Left cardiac atrium (tissue), 4 donors: ENCODE measurements at places on chromosomes 5 and 9.

- no peak for DNase-seq
Measured at GRCh38 chr5:170560938-170561337, 57.1 kb downstream of the KCNIP1 start.

DNA sequence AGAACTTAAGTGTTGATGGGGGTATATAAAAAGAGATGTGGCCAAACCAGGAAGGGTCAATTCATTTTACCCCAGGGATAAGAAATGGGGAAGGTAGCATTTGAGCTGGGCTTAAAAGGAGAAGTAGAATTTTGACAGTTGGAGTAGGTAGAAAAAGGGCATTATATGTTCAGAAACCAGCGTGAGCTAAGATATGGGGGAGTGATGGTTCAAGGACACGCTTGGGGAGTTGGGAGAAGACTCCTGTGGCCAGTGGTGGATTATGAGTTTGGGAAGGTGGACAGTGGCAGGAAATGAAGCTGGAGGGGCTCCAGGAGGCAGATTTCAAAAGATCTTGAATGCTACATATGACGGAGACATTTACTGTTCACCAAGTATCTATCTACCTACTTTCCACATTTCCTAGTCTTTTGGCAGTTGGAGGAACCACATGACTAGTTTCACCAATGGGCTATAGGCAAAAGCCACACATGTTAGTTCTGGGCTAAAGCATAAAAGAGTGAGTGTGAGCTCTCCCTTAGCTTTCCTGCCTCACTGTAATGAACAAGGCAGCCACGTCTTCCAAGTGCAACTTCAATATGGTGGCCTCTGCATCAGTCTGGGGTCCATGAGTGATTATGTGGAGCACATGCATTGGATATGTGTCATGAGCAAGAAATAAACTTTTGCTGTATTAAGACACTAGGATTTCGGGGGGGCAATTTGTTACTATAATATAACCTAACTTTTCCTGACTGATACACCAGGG, 15.7 kb upstream of the GSN start:
- DNase-seq: no peak

DNA sequence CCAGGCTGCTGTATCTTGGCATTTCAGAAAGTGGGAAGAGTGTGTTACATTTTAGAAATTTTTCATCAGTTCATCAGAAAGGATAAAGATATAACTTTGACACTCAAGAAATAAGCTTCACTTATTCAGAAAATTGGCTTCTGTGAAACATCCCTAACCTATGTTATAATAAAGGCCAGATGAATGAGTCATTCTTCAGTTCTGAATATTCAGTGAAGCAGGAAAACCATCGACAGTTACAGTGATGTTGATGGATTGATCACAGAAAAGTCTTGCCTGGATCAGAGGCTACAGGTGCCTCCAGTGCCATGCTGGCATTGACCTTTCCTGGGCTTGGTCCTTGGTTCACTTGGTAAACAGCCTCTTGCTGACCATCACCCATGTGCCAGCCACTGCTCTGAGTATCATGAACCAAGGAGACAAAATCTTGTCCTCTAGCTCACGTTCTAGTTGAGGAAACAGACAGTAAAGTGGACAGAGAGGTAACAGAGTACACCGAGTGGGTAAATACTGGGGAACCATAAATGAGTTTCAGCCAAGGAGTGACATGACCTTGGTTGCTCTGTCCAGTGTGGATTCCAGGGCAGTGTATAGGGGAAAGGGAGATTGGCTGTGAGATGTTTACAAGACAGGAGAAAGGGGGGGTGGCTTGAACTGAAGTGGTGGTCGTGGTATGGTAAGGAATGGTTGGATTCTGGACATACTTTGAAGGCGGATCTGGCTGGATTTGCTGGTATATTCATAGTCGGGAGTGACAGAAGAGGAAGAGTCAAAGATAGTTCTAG, 98.6 kb downstream of the AMBP start:
- DNase-seq: no peak

DNA sequence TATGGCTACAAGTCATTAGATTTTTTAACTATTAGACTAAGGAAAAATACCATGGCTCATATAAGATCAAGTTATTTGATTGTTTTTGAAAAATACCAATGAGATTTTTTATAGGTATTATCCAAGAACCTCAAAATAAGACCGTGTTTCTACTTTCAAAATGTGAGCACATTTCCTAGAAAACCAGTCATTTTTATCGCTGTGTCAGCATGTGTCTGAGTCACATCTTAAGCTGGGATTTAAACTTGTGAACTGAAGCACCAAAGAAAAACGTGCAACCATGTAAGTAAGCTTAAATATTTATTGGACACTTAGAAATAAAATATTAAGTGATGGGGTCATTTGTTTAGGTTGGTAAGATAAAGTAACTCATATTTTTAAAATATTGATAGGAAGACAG, 1676.0 kb upstream of the NUDT12 start:
- no peak for DNase-seq

DNA sequence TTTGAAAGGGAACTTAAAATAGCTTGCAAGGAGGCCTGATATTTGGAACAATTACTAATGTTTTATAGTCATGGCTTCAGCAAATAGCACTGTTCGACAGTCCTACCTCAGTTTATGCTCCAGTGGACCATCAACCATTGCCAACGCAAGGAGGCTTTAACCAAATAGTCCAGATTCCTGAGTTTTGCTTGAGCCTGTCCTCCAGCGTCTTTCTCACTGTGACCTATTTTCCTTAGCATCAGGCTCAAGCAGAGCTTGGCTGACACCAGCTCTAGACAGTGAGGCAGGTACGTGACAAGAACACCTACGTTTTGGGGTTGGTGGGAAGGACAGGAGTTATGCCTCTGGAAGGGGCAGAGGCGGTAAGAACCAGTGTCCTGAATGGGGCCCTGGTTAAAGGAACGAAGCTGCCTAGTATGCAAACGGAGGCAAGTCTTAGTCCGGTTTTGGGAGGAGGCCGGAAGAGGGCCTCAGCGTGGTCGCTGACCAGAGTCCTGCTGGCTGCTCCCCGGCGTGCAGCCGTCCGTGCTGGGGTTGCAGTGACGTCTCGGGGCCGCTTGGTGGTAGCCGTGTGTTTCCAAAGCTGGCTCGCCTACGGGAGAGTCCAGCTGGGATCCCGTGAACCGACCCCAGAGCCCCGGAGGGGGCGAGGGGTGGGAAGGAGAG, 998 bp upstream of the FGF18 start:
- peak; percentile 84 for DNase-seq

DNA sequence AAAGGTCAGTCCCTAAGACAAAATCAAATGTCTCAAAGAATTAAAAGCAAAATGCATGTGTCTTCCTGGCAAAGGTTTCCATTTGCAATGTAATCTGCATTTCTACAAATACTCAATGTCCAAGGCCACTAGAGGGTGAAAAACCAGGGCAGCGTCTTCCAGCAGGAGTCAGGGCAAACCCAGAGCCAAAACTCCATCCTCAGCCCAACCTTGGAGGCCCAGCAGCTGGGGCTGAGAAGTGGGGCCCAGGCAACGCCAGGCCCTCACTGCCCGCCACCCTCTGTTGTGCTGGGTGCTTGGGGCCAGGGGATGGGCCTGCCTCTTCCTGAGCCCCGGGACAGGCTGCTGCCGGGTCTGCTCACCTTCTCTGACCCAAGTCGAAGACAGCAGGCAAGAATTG, 200.1 kb downstream of the PAX5 start:
- DNase-seq: peak; percentile 11

DNA sequence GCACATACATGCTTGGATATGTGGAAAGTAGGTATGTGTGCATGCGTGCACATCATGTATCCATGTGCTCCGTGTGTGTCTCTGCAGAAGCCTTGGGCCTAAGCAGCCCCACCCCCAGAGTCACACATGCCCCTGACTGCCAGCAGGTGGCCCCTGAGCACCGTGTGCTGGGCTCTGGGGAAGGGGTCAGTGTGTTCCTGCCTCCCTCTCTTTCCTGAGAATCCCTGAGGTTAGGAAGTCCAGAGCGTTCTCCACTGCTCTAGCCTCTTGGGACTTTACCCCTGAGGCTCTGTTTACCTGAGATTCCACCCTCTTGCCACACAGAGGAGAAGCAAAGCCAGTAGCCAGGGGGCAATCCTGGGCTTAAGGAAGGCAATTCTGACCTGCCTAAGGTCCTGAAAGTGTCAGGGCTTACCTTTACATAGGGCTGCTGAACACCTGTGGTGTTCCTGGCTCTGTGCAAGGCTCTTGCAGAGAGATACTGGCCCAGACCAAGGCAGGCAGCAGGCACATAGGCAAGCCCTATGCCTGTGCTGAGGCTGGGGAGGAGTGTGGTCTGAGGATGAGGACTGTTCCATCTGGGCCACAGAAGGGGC, 207.3 kb downstream of the TMEM38B start:
- peak; percentile 45 for DNase-seq

DNA sequence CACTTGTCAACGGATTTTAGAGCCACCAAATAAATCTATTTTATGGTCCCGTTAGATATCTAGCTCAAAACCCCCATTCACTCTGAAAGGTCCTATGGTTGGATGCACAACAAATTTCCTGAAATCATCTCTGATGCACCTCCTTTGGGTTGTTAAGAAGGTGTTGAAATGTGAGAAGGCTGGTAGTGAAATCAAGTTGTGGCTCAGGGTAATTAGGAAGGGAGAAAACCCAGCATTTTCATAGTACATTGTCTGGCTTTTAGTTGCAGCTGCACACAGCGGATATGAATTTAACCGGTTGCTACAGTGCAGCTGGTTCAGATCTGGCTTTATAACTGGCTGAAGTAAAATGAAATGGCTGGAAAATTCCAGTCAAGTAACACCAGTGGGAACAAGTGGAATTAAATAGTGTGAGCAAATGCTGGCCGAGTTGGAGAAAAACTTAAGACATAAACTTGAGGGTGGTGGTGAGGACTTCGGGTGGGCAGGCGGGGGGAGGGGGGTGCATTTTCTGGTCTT, 17.6 kb downstream of the RGMB start:
- no peak for DNase-seq

- peak; percentile 78 for DNase-seq
Measured at GRCh38 chr9:69122082-69122548, 52.0 kb upstream of the TJP2 start.

DNA sequence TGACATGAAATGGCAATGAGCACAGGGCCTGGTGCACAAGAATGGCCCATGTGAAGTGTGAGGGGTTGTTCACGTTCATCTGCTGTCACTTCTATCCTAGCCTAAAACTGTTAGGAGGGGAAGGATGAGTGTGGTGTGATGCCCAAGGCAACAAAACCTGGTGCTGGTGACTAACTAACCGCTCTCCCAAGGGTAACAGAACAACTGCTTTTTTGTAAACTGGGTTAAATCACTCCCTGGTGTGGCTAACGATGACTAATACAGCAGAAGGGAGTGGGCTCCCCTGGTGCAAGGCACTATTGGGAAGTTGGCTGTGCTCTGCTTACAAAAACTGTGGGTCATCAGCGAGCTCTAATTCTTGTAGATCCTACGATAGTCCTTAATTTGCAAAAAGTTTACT, 103.2 kb upstream of the VCAN start:
- DNase-seq: peak; percentile 23

GRCh38 chr5:132566657-132567056, 9.9 kb downstream of the RAD50 start:
- no peak for DNase-seq

- DNase-seq: no peak
Measured at GRCh38 chr9:127423476-127423933, 677 bp upstream of the ZNF79 start.

- no peak for DNase-seq
Measured at GRCh38 chr5:10894445-10895054, 133.5 kb upstream of the DAP start.

- no peak for DNase-seq
Measured at GRCh38 chr9:137388589-137389427, 34.2 kb downstream of the EXD3 start.

DNA sequence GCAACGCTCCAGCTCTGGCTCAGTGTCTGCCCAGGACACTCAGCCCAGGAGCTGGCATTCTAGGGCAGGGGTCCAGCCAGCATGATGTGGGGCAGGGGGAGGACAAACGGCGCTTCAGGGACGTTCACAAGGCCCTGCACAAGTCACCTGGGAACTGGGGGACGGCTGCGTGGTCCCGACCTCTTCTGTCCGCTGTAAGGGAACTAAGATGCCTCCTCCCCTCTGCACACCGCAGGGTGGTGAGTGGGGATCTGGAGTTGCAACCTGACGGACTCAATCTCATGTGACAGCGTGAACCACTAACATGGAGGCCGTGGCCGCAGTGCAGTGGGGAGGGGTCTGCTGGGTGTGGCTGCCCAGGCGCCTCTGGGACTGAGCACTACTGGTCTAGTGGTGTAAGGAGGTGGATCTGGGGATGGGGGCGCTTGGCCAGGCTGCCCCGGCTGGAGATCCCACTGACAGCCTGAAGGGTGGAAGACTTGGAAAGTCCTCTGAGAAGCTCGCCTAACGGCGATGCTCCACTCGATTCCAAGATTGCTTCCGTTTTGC, 88.0 kb upstream of the RAPGEF1 start:
- DNase-seq: no peak

- DNase-seq: no peak
Measured at GRCh38 chr5:111367115-111367514, 142.9 kb downstream of the CAMK4 start.

DNA sequence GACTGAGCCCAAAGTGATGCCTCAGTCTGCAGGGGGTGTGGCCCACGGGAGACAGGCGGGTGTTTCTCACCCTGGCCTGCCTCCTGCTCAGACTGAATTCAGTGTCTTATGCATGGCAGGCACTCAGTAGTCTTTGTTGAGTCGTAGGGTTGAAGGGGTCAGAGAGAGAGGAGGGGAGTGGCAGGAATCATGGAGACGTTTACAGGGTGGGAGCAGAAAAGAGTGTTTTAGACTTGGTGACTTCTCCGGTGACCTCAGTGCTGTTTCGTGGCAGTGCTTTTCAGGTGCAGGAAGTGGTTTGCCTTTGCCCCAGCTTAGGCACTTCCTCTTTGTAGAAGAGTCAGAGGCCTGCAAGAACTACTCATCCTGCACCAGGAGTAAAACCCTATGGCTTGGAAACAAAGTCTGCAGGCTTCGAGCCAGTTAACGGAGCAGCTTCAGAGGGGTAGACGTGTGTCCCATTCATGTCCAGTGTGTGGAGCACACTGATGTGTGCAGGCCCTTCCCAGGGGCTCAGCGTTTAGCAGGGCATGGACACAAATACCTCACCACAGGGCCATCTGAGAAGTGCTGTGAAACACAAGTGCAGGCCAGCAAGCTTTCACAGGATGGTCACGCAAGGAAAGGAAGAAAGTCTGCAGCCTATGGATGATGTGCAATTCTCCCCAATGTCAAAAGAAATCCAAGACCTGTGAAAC, 24.5 kb upstream of the SEMA4D start:
- DNase-seq: no peak

DNA sequence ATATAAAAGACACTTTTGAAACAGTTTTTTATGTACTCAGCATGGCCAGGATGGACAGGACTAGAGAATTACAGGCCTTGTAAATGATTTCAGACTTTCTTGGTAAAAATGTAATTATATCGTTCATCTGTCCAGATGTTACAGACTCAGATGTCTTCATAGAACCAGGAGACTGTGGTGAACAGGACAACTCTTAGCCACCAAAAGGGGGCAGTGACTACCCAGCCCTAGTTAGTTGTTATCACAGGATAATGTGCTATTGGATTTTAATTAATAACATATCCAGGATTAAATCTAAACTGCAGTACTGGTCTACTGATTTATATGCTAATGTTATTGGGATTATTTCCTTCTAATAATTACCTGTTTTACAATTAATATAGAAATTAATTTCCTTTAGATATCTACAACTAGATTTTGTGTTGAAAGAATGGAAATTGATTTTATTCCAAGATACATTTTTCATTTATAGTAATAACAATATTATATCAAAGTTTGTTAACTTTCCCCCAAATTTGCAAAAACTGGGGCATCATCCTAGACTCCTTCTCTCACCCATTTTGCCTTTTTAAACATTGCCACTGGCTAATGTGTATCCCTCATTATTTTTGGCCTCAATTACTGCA, 99.4 kb downstream of the MTREX start:
- DNase-seq: no peak

- DNase-seq: no peak
Measured at GRCh38 chr5:133828722-133829121, 139.7 kb downstream of the C5orf15 start.
